Thymus (tissue), 14 donors: ENCODE measurements at places on chromosomes 11 and 22. TPM values are rescaled to one million over a fixed set of nuclear protein-coding genes. Genes with fewer than 3 reads are reported as not detected.

- no peak for DNase-seq
These were observed 25.8 kb upstream of the PPFIA1 start for GRCh38 chr11:70244698-70245097.

DNA sequence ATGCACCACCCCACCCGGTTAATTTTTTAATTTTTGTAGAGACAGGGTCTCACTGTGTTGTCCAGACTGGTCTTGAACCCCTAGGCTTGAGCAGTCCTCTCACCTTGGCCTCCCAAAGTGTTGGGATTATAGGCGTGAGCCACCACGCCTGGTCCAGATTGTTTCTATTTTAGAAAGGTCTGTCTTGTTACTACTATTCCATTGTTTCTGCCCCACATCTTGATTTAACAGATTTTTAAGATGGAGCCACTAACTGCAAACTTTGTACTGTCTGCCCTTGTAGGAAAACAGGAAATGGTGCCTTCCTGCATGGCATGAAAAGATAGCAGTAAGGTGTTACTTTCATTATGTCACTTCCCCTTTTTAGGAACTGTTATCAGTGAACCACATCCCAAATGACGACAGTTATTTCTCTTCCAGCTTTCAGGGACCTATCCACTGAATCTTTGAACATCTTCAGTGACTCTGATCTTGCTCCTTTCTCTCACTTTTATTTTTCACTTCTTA lies 23.2 kb downstream of the TAF1D start:
- DNase-seq = peak; percentile 46

- no peak for DNase-seq
These were observed 227.6 kb downstream of the MN1 start for GRCh38 chr22:27574002-27574366.

GRCh38 chr11:134014511-134014910 lies 54.4 kb upstream of the JAM3 start:
- DNase-seq = no peak

- DNase-seq = peak; percentile 71
These were observed 3.4 kb downstream of the CD82 start for GRCh38 chr11:44568658-44569473.

DNA sequence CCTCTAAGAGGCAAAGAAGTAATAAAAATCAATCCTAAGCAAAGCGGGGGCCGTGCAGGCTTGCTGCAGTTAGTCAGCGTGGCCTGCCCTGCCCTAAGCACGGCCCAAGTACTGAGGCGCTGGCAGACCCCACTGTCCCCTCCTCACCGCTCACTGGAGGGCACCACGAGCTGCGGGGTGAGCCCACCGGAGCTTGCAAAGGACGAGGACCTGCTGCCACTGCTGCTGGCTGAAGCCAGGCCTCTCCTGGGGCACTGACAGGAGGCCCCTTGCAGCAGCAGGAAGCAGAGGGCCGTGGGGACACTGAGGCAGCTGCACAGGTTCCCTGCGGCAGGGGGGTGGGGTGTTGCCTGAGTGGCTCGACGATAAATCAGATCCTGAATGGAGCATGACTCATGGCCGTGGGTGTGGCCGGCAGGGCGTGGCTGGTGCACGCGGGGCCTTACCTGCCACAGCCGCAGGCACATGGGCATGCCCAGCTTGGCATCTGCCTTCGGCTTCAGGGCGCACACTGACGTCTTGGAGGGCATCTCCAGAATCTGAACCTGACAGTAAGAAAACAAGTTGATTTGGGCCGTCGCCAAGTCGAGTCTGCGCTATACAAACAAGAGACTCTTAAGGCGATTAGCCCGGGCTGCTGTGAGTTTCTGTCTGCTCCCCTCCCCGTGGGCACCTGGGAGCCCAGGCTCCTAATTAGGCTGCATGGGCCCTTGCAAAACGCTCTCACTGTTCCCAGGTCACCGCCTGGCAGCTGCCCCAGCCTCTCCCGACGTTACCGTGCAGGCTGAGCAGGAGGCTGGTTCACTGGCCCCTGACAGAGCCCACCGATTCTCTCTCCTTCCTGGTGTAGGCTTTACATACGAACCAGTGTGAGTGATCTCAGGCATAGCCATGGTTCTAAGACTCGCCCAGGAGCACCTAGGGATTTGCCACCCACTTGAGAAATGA lies 45.9 kb downstream of the TBX1 start:
- no peak for DNase-seq

DNA sequence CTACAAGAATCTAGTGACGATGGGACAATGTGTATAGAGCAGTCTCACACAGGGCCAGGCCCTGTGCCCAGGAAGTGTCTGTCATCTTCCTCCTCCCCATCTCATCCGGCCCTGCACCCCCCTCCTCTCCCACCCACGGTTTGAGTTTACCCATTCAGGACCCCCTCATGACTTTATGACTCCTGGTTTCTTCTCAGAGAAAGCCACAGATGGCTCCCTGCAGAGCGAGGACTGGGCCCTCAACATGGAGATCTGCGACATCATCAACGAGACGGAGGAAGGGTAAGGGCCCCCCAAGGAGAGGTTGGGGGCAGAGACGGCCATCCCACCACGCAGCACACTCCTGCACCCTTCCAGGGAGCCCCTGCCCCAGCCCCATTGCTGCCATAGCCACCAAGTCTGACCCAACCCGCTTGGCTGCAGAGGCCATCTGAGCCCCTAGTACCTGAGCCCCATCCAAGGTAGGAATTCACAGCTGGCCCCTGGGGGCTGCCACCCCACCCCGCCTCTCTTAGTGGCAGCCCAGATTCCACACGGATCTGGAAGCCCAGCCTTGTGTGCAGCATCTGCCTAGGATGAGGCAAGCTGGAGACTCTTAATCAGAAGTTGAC lies 18.1 kb downstream of the TOM1 start:
- DNase-seq = no peak

DNA sequence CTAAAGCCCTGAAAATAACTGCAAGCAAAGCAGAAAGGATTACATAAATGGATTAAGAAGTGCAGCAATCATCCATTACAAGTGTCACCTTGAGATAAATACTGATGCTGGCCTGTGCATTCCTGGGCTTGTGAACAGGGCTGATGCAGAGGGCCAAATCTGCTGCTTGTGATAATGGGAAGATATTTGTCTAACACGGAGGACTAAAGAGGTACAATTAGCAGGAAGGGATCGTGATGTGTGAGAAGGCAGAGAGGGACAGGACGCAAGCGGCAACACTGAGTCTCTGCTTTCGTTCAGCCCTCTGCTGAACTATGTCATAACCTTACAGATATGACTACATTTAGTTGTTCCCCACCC lies 107.7 kb upstream of the DDI1 start:
- no peak for DNase-seq

GRCh38 chr11:68296344-68297051 lies 15.9 kb upstream of the LRP5 start:
- DNase-seq = no peak

Gene SLC35F2
- total RNA-seq = 6.8 TPM

GRCh38 chr11:72773291-72773690 lies 20.6 kb downstream of the STARD10 start:
- no peak for DNase-seq

Gene APOBEC3H
- 1.6 TPM for total RNA-seq

DNA sequence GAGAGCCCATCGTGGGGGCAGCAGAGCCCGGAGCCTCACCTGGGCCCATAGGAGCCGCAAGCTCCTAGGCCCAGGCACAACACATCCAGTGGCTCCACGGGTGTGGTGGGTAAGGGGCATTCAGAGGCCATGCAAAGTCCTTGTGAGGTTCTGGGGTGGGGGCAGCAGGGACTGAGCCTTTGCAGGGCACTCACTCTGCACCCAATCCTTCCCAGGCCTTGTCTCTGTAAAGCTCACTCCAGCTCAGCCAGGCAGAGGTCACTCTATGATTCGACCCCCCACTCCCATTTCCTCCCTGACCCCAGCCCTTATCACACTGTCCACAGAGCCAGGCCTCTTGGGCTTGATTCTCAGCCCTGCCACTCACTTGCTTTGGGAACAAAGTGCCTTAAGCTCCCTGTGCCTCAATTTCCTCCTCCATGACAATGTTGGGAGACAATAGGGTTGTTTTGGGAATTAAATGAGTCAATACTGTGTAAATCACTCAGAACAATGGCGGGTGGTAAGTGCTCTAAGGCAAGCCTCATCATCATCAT lies 46.6 kb downstream of the LRRC32 start:
- DNase-seq = no peak

DNA sequence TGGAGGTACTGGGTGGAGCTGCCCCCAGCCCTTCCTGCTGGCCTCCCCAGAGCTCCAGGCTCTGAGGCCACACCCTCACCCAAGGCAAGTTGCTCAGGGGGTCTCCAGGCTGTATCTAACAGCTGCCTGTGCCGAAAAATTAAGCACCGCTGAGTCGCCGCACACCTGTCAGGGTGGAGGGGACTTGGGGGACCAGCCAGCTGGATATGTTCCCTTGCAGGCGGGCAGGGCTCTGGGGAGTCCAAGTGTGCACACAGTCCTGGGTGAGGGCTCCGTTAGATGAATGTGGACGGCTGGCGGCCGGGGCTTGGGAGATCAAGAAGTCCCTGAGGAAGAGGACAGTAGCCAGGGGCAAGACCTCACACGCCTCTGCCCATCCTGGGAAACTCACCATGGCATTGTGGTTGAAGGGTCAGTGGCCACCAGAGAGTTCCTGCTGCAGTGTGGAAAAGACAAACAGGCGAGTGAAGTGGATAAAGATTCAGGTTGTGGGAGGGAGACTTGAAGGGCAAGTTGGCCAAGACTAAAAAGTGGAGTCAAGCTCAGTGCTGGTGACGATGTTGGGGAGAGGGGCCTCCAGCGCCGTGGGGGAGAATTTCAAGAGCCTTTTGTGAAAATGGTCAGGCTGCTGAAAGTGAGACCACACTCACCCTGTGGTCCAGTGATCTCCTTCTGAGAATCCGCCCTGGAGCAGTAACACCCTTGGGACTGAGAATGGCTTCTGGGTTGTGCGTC lies 69.6 kb downstream of the CDKN1C start:
- no peak for DNase-seq

DNA sequence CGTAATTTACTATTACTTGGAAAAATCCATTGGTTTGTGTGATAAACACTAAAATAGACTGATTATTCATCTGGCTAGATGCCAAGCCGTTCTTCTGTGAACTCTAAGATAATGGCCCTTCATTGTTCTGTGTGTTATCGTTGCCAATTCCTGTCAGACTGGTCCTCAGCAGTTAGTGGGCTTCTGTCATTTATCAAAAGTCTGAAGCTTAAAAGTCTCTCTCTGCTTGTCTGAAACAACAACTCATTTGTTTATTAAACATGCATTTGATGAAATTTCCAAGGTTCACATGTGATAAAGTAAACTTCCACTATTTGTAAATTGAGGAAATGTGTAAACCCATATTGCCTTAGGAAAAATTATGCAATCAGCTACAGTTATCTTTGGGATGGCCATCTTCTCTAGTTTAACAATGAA lies 21.1 kb upstream of the RDX start:
- DNase-seq = no peak

Gene OR2D2
- total RNA-seq = 0.14 TPM

DNA sequence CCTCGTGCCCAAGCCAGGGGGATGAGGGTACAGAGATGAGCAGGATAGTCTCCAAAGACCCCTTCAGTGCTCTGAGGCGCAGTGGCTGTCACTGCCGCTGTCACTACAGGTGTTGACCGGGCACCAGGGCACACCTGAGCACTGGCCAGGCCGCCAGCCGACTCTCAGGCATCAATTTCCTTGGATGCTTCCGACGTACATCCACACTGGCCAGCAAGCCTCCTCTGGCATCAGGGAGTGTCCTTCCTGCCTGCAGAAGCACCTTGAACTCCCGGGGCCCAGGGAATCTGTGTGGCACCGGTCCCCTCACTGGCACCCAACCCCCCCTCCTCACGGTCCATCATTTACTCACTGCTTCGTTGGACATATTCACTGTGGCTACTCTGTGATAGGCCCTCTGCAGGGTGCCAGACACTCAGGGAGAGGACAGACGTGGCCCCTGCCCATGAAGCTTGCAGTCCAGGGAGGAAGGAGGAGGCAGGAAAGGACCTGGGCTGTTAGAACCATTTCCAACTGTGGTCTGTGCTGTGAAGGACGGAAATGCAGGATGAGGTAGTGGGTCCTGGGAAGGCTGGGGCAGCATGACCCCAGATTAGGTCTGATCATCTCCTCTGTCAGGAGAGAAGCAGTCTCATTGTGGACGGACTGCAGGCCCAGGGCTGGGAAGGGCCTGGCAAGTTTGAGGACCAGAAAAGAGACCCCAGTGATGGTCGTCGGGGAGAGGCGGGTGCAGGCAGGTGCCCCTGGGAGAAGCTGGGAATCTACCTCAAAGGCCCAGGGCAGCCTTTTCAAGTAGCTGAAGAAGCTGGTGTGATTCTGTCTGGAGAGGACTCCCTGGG lies 46.3 kb upstream of the ANO1 start:
- DNase-seq = no peak

DNA sequence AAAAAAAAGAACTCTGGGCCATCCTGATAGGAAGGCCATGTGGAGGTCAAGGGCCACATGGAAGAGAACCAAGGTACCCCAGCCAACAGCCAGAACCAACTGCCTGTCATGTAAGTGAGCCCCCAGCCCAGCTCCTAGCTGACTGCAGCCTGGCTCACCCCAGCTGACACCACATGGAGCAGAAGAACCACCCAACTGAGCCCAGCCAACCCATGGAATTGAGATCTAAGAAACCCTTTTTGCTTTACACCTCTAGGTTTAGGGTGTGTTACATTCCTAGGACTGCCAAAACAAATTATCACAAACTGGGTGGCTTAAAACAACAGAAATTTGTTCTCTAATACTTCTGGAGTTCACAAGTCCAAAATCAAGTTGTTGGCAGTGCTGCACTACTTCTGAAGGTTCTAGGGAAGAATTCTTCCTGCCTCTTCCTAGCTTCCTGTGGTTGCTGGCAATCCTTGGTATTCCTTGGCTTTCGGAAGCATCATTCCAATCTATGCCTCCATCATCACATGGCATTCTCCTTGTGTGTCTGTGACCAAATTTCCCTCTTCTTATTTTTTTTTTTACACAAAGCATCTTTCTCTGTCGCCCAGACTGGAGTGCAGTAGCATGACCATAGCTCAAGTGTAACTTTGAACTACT lies 4.4 kb downstream of the C11orf86 start:
- DNase-seq = no peak

- DNase-seq = no peak
These were observed 10.5 kb upstream of the LDLRAD3 start for GRCh38 chr11:35933320-35933871.

Gene TREH
- not detected for total RNA-seq

- DNase-seq = no peak
These were observed 1335.9 kb downstream of the TBC1D22A start for GRCh38 chr22:48098243-48098920.

DNA sequence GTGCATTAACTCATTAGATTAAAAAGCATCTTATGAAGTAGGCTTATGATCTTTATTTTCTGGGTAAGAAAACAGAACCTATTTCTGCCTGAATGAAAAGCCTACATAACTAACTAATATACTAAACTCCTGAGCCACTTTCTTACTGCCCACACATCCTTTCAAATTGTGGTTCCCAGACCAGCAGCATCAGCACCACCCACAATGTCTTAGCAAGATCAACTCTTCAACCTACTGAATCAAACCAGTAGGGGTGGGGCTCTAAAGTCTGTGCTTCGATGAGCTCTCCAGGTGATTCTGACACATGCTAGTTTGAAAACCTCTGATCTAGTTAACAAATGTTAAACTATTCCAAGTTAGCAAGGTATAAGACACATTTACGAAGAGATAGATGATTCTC lies 462.4 kb downstream of the DLG2 start:
- DNase-seq = no peak
